ENCODE measurements at places on chromosomes 1 and 21.

GRCh38 chr1:235650341-235651169 lies 971 bp upstream of the GNG4 start:
- DNase-seq, result no peak

DNA sequence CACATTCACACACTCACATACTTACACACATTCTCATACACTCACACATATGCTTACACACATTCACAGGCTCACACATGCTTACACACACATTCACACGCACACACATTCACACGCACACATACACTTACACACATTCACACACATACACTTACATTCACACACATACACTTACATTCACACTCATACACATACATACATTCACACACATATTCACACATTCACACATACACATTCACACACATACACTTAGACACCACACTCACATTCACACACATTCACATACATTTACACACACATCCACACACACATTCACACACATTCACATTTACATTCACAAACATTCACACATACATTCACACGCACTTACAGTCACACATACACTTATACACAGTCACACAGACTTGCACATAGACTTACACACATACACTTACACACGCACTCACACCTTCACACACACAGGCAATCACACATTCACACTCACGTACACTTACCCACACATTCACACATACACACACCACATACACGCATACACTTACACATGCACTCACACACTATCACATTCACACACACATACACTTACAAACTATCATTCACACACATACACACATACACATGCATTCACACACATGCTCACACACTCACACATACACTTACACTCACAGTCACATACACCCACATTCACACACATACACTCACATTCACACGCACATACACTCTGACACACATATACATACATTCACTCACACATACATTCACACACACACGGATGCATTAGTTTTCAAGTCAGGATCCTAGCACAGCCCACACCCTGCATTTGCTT lies 16.8 kb downstream of the PDE9A start:
- DNase-seq, result no peak

DNA sequence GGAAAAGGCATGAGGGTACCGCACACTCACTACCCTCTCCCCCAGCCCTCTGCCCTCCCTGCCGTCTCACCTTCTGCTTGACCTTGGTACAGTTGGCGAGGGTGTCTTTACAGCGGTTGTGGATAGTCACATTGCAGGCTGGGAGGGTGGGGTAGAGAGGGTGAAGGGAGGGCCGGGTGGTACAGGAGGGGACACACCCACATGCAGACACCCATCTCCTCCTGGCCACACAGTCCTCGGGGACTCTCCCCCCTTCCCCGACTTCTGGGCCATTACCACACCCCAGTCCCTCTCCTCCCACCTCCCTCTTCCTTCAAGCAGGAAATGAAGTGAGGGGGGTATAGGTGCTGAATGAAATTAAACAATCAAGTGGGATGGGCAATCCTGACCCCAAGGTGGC lies 11.6 kb downstream of the ARHGEF2 start:
- DNase-seq, result no peak

- no peak for DNase-seq
These were observed 57.3 kb downstream of the ZNF644 start for GRCh38 chr1:90964444-90965035.

DNA sequence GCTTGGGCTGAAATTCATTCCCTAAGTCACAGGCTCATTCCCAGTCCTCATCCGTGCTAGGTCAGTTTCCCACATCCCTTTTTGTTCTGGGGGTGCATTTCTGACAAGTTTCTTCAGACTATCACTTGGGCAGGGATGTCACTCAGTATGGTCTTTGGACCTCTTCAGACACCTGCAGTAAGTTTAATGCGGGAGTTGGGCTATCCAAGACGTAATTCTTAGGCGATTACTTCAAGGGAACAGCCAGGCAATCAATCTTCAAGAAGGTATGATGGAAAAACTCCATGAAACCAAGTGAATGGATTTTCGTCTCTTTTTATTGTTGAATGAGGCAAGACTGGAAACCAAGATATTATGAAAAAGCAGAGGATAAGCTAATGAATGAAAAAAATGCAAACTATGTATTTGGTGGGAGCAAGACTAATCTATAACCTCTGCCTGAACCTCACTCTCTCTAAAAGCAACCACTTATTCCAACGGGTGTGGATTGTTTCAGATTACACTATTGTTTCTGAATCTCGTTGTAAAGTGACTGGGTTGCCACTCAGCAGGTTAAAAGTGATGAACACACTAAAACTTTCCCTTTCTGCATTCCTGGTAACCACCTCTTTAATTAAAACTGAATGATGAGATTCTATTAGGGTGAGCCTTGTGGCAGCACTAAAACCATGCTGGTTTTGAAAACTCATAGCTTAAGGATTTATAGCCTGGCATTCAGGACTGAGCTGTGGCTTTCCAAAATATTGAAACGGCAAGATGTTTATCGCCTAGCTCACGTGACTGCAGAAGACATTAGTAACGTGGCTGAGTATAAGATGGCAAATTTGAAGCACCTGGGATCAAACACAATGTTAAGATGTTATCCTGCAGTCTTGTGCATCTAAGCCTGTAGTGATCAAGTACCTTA lies 1.1 kb downstream of the RASAL2 start:
- peak; percentile 13 for DNase-seq

DNA sequence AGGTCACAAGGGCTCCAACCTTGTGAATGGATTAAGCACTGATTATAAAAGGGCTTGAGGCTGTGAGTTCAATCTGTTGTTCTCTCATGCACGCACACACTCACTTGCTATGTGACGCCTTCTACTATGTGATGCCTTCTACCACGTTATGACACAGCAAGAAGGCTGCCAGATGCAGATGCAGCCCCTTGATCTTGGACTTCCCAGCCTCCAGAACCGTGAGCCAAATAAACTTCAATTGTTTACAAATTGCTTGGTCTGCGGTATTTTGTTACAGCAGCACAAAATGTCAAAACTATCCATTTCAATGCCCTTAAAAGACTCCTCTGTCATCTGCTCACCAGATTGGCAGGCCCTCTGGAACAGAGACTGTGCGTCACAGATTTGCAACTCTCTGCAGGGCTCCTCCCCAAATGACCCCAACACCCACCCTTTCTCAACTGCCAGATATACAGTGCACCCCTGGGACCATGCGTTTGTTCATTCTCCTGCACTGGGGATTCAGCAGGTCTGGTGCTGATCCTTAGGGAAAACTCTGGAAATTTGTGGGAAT lies 47.8 kb upstream of the KANK4 start:
- no peak for DNase-seq

- DNase-seq, result no peak
These were observed 277.5 kb downstream of the PDE4B start for GRCh38 chr1:66069976-66070876.
